ENCODE measurements at places on chromosomes 4 and X.

DNA sequence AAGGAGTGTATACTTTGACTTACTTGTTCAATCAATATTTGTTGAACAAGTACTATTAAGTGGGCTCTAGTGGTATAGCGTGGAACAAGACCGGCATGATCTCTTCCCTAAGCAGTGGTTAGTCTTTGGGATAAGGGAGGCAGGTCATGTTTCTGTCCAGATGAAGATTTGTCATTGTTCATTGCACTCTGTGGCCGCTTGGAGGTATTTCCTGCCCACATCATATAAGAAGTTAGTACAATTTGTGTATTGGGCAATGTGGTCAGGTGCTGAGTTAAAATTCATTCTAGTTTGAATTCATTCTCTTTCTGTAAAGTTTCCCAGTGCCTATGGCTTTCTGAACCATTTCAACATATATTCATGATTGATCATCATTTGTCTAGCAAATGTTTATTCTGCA lies 101.1 kb upstream of the SHISA3 start:
- no peak overlapping the region for H3K4me3 ChIP-seq
- H3K4me1 ChIP-seq: no peaks in the 10 kb centered on the region
- no peak for DNase-seq
- no peak overlapping the region for H3K27ac ChIP-seq

DNA sequence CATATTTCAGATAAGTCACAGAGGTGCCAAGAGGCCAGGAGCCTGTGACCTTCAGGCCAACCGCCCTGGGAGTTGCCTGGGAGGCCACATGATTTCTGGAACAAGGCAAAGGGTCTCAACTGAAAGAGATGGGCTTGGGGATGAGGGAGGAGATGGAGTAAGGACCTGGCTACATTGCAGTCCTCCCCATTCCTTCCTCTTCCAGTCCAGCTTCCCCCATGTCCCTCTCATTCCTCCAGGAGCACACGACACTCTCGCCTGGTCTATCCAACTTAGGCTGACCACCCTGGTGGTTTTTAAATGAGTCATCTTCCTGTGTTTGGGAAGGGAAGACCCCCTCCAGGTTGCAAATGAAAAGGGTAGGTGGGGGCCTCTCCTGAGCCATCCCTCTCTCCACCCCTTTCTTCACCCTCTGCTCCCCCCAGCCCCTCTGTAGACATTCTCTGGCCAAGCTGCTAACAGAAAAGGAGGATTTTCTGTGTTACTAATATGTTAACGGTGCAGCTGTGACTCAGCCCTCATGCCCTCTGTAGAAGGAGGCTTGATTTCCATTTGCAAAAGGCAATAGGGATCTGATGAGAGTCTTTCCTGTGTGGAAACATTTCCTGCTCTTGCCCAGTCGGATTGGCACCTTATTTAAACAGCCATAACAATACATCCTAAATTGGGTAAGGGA lies 79.2 kb downstream of the RTL5 start:
- H3K4me3 ChIP-seq: no peak overlapping the region
- H3K4me1 ChIP-seq: peaks cover 10% of the 10 kb centered on the region
- H3K27ac ChIP-seq: no peak overlapping the region
- DNase-seq: peak; percentile 36
- H3K36me3 ChIP-seq: no peaks in the 10 kb centered on the region
- no peaks in the 10 kb centered on the region for H3K27me3 ChIP-seq

- H3K27ac ChIP-seq: no peak overlapping the region
- peak; percentile 77 for DNase-seq
- no peak overlapping the region for H3K4me3 ChIP-seq
- peaks cover 3% of the 10 kb centered on the region for H3K4me1 ChIP-seq
- H3K36me3 ChIP-seq: no peaks in the 10 kb centered on the region
- H3K27me3 ChIP-seq: no peaks in the 10 kb centered on the region
Measured at GRCh38 chrX:108516184-108516583, 76.5 kb downstream of the COL4A5 start.

GRCh38 chr4:146453181-146453807 lies 68.4 kb downstream of the SLC10A7 start:
- H3K27me3 ChIP-seq: no peaks in the 10 kb centered on the region
- no peak for DNase-seq
- no peaks in the 10 kb centered on the region for H3K36me3 ChIP-seq
- no peak overlapping the region for H3K4me3 ChIP-seq

DNA sequence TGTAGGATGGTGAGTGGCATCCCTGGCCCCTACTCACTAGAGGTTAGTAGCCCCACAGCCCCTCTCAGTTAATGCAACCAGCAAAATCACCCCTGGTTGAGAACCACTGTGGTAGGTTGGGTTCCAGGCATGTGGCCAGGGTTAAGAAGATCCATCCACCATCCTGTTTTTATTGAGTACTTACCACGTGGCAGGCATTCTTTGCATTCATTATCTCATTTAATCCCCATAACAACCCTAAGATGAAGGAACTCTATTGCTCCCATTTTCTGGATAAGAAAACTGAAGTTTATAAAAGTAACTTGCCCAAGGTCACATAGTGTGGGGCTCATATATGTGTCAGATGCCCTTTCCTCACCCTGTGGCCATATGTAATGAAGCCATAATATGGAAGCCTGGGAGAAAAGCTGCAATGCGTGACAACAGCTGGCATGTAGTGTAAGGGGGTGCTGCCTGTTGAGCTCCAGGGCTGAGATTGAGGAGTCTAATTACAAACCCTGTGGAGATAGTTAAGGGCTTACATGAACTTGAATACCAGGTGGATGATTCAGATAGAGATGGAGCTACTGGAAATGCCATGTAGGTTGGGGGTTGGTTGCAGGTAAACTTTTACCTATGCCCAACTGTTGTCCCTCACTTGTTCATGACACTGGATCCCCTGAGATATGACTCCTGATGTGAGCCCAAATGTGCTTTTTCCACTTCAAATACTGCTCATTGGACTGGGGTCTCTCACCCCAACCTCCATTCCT lies 100.2 kb upstream of the PGRMC2 start:
- DNase-seq: peak; percentile 53
- peak overlapping the region; percentile 82 for H3K27ac ChIP-seq
- no peak overlapping the region for H3K4me3 ChIP-seq

DNA sequence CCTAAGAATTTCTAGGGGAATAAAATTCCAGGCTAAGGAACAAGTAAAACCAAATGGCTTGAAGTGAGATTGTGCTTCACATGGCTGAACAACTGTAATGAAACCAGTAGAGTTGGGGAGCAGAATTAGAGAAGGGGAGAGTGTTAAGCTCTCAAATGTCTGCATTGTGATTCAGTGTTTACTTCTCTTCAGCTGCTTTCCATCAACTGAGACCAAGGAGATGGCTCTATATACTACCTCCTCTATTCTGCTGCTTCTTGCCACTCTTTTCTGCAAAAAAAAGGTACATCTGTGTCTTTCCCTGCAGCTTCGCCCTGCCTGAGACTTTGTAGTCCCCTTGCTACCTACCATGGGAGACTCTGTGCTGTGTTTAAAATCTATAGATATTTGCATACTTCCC lies 73.5 kb downstream of the WDFY3 start:
- H3K4me1 ChIP-seq: no peaks in the 10 kb centered on the region
- H3K36me3 ChIP-seq: peaks cover 2% of the 10 kb centered on the region
- no peak overlapping the region for H3K4me3 ChIP-seq
- H3K27ac ChIP-seq: no peak overlapping the region
- no peak for DNase-seq
- H3K27me3 ChIP-seq: no peaks in the 10 kb centered on the region

DNA sequence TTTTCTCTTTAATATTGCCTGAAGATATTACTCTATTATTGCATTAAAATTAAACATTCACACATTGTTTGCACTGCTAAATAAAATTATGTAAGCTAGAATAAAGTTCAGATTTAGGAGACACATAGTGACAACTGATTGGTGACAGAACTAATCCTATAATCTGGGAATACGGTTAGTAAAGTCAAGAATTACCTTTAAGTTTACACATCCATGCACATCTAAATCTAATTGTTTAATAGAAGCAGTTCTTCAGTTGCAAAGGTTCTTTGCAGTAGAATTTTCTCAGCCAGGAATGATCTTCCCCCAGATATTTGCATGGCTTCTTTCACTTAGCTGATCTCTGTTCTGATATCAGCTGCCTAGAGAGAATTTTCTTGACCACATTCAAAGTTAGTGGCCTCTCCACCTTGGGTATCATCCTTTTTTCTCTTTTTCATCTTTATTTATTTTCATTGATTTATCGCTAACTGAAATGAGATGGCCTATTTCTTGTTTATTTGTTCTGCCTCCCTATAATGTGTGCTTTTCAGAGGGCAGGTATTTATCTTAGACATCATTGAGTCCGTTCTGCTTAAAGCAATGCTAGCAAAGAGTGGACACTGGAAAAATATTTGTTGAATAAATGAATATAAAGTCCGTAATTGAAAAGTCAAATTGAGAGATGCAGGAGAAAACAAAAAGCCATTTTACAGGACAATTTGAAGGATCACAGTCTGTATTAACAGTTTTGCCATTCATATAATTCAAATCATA lies 12.6 kb downstream of the AFP start:
- H3K4me1 ChIP-seq: peaks cover 22% of the 10 kb centered on the region
- H3K27ac ChIP-seq: no peak overlapping the region
- no peaks in the 10 kb centered on the region for H3K36me3 ChIP-seq
- H3K27me3 ChIP-seq: no peaks in the 10 kb centered on the region

- H3K27ac ChIP-seq: no peak overlapping the region
- H3K4me3 ChIP-seq: no peak overlapping the region
- H3K4me1 ChIP-seq: no peaks in the 10 kb centered on the region
- no peak for DNase-seq
- no peaks in the 10 kb centered on the region for H3K27me3 ChIP-seq
Measured at GRCh38 chr4:90444904-90445303, 317.7 kb downstream of the CCSER1 start.

DNA sequence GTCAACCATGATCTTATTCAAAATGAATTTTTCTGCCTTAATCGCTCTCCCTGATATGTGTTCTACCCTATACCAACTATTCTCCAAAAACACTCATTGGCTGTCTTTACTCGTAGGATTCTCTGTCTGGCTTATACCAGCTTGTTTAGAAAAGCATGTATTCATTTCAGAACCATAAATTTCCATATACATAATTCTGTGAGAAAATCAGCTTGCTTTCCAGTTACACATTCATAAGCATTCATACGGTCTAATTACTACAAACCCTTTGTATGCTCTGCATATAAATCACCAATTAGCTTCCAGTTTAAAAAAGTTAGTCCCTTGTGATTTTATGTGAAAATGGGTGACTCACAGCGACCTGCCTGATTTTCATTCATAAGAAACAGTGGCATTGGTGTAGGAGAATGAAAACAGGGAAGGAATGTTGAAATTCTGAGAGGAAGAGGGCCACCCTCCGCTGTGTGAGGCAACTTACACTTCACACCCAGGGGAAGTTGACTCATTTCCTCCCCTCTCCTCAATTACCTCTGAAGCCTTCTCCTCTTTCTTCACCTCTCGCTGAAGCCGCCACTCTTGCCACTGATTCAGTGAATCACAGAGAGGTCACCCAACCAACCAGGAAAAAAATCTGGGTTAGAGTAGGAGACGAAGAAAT lies 63.3 kb downstream of the MEPE start:
- peak; percentile 90 for DNase-seq
- no peaks in the 10 kb centered on the region for H3K36me3 ChIP-seq
- H3K4me3 ChIP-seq: no peak overlapping the region
- no peaks in the 10 kb centered on the region for H3K27me3 ChIP-seq

DNA sequence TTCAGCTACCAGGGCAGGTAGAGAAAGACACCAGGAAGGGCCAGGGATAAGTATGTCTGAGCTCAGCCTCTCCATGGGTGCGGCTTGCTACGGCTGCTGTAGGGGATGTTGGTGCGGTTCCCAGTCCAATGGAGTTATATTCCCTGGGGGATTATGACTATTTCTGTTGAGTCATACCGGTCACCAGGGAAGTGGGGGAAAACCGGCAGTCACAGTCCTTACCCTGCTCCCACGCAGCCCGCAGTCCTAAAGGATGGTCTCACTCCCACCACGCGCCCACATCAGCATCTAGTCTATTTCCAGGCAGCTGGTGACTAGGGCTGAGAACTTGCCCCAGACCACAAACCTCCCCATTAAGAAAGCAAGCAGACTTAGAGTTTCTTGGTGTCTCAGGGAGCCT lies 191.6 kb downstream of the VEGFC start:
- DNase-seq: peak; percentile 68
- H3K27me3 ChIP-seq: no peaks in the 10 kb centered on the region
- H3K36me3 ChIP-seq: no peaks in the 10 kb centered on the region
- H3K4me3 ChIP-seq: no peak overlapping the region
- peak overlapping the region; percentile 50 for H3K27ac ChIP-seq

DNA sequence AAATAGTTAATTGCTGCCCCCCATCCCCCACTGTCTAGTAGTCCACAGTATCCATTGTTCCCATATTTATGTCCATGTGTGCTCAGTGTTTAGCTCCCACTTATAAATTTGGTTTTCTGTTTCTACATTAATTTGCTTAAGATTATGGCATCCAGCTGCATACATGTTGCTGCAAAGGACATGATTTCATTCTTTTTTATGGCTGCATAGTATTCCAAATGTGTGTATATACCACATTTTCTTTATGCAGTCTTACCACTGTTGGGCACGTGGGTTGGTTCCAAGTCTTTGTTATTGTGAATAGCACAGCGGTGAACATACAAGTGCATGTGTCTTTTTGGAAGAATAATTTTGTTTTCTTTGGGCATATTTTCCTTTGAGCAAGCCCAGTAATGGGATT lies 113.0 kb upstream of the LNX1 start:
- H3K4me1 ChIP-seq: peaks cover 22% of the 10 kb centered on the region
- no peaks in the 10 kb centered on the region for H3K27me3 ChIP-seq

GRCh38 chr4:24063731-24064130 lies 173.9 kb upstream of the PPARGC1A start:
- DNase-seq: no peak
- no peaks in the 10 kb centered on the region for H3K36me3 ChIP-seq
- peaks cover 11% of the 10 kb centered on the region for H3K4me1 ChIP-seq

DNA sequence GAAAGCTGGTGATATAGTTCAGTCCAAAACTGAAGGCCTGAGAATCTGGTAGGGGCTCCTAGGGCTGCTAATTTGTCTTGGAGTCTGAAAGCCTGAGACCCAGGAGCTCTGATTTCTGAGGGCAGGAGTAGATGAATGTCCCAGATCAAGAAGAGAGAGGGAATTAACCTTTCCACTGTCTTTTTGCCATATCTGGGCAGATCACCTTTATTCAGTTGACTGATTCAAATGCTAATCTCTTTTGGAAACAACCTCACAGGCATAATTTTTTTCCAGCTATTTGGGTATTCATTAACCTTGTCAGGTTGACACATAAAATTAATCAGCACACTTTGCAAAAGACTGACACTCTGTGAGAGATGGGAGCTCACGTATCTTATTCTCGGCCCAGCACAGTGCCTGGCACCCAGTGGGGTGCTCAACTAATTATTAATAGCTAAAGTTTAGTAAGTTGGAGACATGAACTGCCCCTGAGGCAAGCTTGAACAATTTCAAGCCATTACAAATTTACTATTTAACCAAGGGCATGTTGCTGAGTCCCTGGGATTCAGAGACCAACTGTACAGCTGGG lies 114.3 kb downstream of the CPEB2 start:
- H3K36me3 ChIP-seq: no peaks in the 10 kb centered on the region
- no peak overlapping the region for H3K27ac ChIP-seq
- DNase-seq: no peak
- H3K4me3 ChIP-seq: no peak overlapping the region

GRCh38 chr4:1179976-1180375 lies 7.6 kb upstream of the SPON2 start:
- H3K36me3 ChIP-seq: no peaks in the 10 kb centered on the region
- H3K27ac ChIP-seq: no peak overlapping the region
- DNase-seq: no peak
- peaks cover 11% of the 10 kb centered on the region for H3K4me1 ChIP-seq
- no peak overlapping the region for H3K4me3 ChIP-seq
